ENCODE measurements at places on chromosomes 12 and 14.

DNA sequence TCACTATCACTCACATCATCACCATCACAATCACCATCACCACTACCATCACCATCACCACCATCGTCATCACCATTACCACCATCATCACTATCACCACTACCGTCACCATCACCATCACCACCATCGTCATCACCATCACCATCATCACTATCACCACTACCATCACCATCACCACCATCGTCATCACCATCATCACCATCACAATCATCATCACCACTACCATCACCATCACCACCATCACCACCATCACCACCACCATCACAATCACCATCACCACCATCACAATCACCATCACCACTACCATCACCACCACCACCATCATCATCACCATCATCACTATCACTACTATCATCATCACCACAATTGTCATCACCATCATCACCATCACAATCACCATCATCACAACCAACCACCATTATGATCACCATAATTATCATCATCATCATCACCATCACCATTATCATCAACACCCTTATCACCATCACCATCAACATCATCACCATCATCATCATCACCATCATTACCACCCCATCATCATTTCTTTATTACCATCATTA is 90.8 kb downstream of the DICER1 start:
- DNase-seq: no peak

DNA sequence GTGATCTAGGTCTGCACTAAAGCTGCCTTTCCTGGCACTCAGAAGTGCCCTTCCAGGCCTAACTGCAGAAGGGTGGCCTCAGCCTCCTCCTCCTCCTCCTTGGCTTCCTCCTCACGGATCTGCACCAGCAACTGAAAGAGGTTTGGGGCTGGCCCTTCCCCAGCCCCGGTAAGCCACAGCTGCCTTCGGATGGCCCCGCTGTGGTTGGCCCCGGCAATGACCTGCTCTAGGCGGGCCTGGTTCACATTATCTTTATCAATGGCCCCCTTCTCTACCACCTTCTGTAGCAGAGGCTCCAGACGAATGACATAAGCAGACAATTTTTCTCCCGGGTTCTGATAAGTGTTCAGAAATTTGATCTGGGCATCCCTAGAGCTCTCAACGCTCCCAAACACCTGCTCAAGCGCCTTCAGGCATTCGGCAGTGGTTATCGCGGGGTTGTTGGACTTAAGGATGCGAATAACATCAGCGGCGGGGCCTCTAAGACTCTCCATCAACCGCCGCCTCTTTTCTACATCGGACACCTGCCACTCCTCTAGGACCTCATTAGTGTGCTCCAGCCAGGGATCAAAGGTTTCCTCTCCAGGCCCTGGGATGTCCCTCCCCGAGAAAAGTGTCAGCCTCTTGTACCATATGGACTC is 1.5 kb downstream of the PNMA1 start:
- peak; percentile 64 for DNase-seq

DNA sequence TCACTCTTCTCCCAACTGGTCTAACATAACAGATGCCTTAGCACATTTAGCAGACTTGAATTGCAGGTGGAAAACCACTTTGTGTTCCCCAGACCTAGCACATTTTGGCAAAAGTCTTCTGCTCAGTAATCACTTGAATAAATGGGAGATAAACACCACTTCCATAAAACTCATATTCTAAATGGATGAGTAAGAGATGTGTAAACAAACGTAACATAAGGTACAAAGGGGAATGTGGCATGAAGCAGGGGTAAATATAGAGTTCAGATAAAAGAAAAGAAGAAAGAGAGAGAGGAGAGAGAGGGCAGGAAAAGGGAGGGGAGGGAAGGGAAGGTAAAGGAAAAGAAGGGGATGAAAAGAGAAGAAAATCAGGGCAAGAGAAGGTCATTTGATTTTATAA is 17.0 kb upstream of the KERA start:
- no peak for DNase-seq

DNA sequence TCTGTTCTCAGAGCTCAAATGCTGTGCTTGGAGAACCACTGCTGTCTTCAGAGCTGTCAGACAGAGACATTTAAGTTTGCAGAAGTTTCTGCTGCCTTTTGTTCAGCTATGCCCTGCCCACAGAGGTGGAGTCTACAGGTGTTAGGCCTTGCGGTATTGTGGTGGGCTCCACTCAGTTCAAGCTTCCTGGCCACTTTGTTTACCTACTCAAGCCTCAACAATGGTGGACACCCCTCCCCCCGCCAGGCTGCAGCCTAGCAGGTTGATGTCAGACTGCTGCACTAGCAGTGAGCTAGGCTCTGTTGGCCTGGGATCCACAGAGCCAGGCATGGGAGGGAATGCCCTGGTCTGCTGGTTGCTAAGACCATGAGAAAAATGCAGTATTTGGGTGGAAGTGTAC is 323.8 kb downstream of the BCAT1 start:
- no peak for DNase-seq

DNA sequence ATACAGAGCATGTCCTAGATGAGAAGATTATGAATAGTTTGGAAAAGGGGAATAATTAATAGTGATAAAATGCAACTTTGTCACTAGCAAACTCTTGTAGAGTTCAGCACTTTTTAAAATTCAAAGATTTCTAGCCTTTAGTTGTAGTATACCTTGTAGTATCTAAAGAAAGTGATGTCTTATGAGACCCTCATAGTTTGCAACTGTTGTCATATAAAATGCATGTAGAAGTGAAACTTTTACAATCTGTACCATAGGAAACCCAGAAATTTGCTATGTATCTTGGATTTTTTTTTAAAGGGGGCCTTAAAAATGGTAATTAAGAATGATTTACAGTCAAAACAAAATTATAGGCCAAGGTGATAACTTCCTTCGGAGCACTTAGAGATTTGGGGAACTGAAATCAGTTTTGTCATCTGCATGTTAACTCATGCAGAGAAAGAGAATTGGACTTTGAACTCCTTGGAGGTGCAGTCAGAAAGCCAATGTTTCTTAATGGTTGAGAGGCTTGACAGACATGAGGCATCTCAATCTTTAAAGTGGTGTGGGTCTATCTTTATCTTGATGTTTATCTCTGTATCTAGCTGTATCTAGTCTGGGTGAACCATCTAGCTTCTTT is 1.3 kb downstream of the LRRK2 start:
- DNase-seq: no peak

DNA sequence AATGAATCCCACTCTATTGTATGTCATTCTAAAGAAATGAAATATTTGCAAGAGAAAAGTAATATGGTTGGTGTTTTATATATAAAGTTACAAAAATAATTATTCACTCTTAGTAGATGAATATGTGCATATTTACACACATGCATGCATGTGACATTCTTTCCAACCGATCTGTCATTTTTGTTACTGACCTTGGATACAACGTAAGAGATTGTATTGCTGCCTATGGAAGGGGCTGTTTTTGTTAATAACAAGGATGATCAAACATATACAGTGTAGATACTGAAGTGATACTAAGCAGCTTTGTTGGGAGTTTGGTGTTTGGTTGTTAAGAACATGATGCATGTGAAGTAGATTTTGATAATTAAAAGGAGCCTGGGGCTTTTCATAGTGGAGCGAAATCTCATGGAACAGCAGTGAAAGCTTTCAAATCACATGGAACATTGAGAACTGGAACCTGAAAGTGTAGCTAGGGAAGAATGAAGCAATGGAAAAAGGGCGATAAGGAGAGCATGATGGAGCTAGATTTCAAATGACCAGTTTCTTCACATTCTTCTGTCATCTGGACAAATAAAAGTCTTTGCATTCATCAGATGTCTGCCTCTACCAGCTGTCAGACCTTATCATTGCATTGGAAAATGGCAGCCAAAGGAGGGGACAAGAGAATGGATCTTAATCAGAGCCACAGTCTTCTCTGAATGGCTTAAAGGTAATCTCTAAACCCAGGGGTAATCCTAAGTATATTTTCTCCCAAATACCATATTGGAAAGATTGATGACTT is 10.0 kb downstream of the BORCS5 start:
- DNase-seq: no peak

GRCh38 chr12:66851134-66851533 is 172.3 kb upstream of the GRIP1 start:
- no peak for DNase-seq

DNA sequence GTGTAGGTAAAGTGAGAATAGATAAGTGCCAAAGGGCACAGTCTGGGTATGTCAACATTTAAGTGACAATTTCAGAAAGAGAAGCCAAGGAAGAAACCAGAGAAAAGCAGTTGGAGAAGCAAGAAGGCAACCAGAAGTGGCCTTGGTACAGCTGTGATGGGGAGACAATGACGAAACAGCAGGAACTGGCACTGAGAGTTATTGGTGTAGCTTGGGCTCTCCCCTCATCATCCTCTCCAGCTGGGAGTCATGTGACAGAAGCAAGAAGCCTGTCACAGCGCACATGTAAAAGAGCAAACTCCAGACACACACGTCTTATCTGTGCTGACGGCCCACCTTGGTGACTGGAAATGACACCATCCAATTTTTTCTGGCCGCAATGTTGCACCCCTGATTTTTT is 203.3 kb upstream of the NUDT4 start:
- DNase-seq: no peak

DNA sequence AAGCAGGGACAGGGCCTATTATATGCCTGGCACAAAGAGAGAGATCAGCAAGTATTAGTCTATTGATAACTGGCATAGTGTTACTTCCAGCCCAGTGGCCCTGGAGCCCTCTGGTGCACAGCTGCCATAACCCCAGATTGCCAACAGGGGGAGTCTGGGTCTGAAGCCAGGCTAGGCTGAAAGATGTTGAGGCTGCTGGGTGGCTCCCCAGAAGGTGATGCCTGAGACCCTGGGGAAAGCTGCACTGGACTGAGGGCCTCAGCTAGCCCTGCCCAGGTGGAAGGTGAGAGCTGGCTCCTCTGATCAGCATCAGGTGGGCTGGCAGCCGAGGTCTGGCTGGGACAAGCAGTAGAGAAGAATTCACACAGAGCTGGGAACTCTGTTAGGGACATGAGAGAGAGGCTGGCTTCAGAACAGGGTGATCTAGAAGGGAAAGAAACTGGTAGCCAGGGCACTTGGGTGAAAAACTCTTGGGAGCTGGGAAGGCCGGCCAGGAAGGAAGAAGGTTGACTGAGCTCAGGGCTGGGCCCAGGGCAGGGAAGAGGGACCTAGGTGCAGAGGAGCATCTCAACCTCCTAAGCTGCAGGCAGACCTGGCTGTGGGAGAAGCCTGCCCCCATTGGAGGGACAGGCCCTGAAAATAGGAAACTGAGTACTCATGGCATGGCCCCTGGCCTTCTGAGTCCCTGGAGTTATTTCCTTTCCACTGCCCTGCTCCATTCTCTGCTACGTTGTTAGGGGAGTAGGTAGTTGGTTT is 3.9 kb downstream of the GZMH start:
- DNase-seq: peak; percentile 86

- no peak for DNase-seq
Measured at GRCh38 chr14:36163451-36163850, 13.1 kb downstream of the PTCSC3 start.

DNA sequence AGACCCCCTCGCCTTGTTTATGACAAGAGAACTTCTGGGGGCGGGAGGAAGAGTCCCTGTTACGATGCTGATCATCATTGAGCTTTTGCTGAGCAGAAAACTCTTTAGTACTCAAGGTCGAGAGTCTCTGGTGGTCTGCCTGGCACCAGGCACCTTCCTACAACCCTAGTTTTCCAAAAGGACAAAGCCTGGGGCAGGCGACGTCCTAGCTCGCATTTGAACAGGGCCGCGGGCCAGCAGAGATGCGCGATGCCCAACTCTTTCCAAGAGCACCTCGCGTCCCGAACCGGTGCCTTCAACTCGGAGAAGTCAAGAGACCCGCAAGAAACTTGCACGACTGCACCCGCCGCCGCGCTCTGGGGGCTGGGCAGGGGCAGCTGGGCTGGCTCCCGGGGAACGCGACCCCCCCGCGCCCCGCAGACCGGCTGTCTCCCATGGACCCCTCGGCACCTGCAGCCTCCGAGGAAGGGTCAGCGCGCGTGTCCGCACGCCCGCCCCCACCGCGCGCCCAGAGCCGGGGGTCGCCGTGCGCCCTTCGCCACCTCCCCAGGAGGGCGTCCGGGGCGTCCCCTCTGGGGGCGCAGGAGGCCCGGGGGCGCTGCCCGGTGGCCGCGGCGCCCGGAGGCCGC is 377 bp upstream of the BCL7A start:
- peak; percentile 37 for DNase-seq

- no peak for DNase-seq
Measured at GRCh38 chr14:88682495-88683114, 110.1 kb downstream of the EML5 start.

GRCh38 chr12:54206791-54207190 is 18.0 kb upstream of the SMUG1 start:
- DNase-seq: no peak

DNA sequence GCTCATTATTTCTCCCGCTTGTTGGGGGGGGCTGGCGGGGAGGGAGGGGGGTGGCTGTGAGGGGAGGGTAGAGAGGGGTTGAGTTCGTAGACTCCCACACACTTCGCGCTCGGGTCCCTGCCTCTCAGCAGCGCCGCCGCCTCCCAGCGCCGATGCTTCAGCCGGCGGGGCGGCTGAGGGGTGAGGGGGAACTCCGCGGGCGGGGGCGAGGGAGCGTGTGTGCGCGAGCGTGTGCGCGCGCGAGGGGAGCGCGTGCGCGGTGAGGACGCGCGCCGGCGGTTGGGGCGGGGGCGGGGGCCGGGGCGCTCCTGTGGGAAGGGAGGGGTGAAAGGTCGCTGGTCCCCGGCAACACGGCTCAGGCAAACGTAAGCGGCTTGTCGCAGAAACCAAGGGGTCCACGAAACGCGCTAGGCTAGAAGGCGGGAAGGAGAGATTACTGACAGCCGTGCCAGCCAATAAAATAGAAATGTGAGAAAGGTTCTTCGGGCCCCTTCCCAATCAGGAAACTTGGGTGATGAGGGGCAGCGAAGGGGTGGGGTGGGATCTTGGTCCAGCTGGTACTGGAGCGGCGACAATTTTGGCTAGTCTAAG is 343 bp upstream of the NOVA1 start:
- peak; percentile 23 for DNase-seq

GRCh38 chr12:29463198-29463597 is 34.3 kb downstream of the OVCH1 start:
- no peak for DNase-seq

GRCh38 chr12:3016191-3016590 is 57.0 kb downstream of the TEAD4 start:
- no peak for DNase-seq

- DNase-seq: no peak
Measured at GRCh38 chr12:53748072-53748840, 3.5 kb downstream of the CISTR start.

DNA sequence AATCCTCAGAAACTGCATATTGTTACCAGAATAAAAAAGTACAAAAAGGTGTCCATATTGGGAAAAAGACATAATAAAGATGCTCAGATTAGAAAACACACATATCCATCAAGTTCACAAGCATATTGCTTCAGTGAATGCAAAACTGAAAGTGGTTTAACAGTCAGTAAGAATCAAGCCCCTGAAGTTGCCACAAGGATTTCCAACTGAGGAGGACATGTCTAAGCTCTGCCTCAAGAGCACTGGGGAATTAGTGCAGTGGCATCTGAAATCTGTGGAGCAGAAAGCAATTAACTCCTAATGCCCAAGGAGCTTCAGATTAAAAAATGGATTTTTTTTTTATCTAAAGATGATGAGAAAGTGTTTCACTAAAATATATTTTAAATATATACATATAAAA is 113.2 kb downstream of the DENND5B start:
- no peak for DNase-seq

GRCh38 chr14:75653563-75653962 is 7.1 kb downstream of the ERG28 start:
- DNase-seq: no peak

- no peak for DNase-seq
Measured at GRCh38 chr14:74245292-74245691, 6.0 kb downstream of the VSX2 start.

Measured in stimulated activated CD8-positive, alpha-beta memory T cell treated with anti-CD3 and anti-CD28 coated beads, Interleukin-4, amount 100 ng/mL, for 48 hours (primary cell).